ENCODE measurements at places on chromosomes 4 and X.

DNA sequence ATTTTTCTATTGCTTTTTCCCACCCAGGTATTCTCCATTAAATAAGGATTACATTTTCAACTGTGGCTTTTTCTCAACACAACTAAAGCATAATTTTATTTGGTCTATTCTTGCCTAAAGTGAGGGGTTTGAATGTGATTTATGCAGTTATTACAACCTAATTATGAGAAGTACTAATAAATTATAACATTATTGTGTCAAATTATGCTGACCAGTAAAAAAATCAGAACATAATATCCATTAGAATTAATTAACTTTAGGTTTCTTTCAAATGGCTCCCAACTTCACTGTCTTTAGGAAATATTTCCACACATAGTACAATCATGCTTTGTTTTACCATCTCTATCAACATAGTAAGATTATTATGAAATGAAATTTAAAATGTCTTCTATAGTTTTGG is 1293.9 kb downstream of the FSTL5 start:
- H3K4me1 ChIP-seq: no peaks in the 10 kb centered on the region
- no peak overlapping the region for H3K27ac ChIP-seq
- no peak overlapping the region for H3K4me3 ChIP-seq
- H3K27me3 ChIP-seq: no peaks in the 10 kb centered on the region
- ATAC-seq: no peak

DNA sequence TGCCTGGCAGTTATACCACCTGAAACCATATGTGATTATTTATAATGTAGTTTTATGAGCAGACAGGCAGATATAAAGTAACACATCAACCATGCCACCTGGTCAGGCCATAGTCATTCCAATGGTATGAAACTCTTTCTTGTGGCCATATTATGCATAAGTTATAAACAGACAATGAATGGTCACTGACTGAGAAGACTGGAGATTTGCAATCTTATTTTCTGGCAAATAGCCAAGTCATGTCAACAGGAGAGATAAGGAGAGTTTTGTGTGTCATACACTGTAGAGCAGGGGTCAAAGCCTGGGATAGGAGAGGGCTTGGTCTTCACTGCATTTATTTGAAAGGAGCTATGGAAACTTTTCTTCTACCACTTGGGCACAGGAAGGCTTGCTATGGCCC is 29.5 kb downstream of the SORBS2 start:
- no peak overlapping the region for H3K27ac ChIP-seq
- peaks cover 10% of the 10 kb centered on the region for H3K27me3 ChIP-seq
- ATAC-seq: no peak
- no peaks in the 10 kb centered on the region for H3K4me1 ChIP-seq

DNA sequence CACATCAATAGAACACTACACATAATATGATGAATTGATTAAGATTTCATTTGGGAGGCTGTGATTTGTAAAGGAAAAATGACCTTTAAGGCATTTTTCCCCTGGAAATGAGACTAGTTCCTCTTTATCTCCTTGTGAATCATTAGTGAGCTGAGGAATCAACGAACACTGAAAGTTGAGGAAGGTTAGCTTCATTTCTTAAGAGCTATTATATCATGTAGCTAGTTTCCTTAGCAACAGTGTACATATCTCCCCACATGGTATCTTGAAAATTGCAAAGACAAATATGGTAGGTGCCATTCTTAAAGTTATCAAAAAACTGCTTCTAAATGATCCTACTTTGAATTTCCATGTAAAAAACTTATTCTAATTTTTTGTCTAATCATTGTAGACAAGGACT is 127.5 kb upstream of the NRK start:
- H3K4me1 ChIP-seq: no peaks in the 10 kb centered on the region
- no peaks in the 10 kb centered on the region for H3K27me3 ChIP-seq
- no peak overlapping the region for H3K27ac ChIP-seq
- no peaks in the 10 kb centered on the region for H3K36me3 ChIP-seq

DNA sequence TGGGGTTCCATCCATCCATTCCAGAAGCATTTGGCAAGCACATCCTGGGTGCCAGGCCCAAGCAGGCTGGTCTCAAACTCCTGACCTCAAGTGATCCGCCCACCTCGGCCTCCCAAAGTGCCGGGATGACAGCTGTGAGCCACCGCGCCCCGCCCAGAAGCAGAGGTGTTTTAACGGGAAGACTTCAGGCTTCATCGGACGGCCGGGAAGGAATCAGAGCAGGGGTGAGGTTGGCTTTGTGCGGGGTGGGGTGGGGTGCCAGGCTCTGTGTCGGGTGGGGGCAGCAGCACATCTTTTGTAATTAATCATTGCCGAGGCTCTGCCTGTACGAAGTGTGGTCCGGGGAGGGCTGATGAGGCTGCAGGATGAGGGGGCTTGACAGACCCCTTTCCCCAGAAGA is 5.1 kb upstream of the SLC25A6 start:
- H3K36me3 ChIP-seq: peaks cover 27% of the 10 kb centered on the region
- no peaks in the 10 kb centered on the region for H3K27me3 ChIP-seq
- no peak overlapping the region for H3K27ac ChIP-seq
- no peak overlapping the region for H3K4me3 ChIP-seq
- ATAC-seq: no peak

- no peak overlapping the region for H3K27ac ChIP-seq
- H3K27me3 ChIP-seq: peaks cover 10% of the 10 kb centered on the region
- H3K4me3 ChIP-seq: no peak overlapping the region
- H3K4me1 ChIP-seq: no peaks in the 10 kb centered on the region
- H3K36me3 ChIP-seq: no peaks in the 10 kb centered on the region
These were observed 19.4 kb upstream of the TMPRSS11F start for GRCh38 chr4:68148800-68149685.

- no peak for ATAC-seq
- H3K36me3 ChIP-seq: no peaks in the 10 kb centered on the region
- H3K4me1 ChIP-seq: no peaks in the 10 kb centered on the region
- H3K27me3 ChIP-seq: no peaks in the 10 kb centered on the region
- no peak overlapping the region for H3K27ac ChIP-seq
These were observed 335.6 kb downstream of the GASK1B start for GRCh38 chr4:157837071-157837703.

DNA sequence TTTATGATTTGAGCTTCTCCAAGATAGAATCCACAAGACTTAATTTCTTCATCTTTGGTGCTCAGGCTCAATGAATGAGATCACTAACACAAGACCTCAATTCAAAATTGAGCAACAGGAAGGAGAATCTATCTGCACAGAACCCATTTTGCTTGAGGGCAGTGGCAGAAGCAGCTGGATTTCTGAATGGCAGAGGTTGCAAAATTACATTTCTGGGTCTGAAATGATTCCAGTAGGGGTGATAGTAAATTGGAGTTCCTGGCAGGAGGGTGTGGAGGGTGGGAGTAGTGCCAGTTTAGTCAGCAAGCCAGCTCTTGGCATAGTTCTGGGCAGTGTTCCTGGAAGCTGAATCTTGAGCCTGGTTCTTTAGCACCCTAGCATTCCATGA is 281.1 kb downstream of the SLC7A11 start:
- H3K4me1 ChIP-seq: no peaks in the 10 kb centered on the region
- no peak for ATAC-seq
- no peaks in the 10 kb centered on the region for H3K36me3 ChIP-seq
- no peaks in the 10 kb centered on the region for H3K27me3 ChIP-seq

- peak; percentile 58 for ATAC-seq
- no peaks in the 10 kb centered on the region for H3K27me3 ChIP-seq
- H3K27ac ChIP-seq: peak overlapping the region; percentile 96
- H3K36me3 ChIP-seq: peaks cover 44% of the 10 kb centered on the region
These were observed 457 bp upstream of the RAB9A start for GRCh38 chrX:13688384-13688957.

GRCh38 chrX:154430916-154431315 is 2.4 kb downstream of the ATP6AP1 start:
- H3K4me1 ChIP-seq: peaks cover 8% of the 10 kb centered on the region
- H3K36me3 ChIP-seq: peaks cover 27% of the 10 kb centered on the region
- H3K27me3 ChIP-seq: no peaks in the 10 kb centered on the region
- peak overlapping the region; percentile 85 for H3K4me3 ChIP-seq
- no peak for ATAC-seq
- H3K27ac ChIP-seq: peak overlapping the region; percentile 54

DNA sequence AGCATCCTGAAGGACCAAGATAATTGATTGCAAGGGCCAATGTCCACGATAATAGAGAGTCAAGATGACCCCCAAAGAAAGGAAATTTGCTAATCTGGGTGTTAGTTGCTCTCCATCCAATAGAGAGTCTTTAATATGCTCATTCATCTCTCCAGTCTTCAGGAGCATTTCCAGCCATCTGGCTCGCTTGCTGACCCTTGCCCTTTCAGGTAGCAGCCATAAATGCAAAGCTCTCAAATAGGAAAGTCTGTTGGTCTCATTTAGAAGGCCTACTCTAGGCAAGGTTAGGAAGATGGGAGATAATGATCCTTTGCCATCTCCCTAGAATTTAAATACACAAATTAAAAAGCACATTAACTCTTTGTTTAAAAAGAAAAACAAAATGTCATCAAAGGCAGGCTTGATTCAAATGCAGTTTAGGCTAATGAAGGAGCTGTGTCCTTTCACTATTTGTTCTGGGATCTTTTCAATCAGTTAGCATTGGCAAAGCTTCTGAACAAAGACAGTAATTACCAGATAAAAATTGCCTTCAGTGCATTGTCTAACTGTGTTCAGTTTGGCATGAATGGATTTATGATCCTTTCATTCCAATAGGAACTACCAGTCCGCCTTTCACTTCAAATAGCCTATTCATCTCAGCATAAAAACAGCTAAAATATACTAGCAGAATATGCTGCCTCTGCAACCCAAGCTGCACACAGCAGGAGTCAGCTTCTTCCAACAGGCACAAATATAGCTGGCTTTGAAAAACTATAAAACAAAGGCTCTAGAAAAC is 49.6 kb upstream of the ATXN3L start:
- ATAC-seq: no peak
- no peaks in the 10 kb centered on the region for H3K36me3 ChIP-seq
- H3K27me3 ChIP-seq: no peaks in the 10 kb centered on the region
- H3K4me3 ChIP-seq: no peak overlapping the region
- H3K27ac ChIP-seq: no peak overlapping the region
- no peaks in the 10 kb centered on the region for H3K4me1 ChIP-seq

- no peaks in the 10 kb centered on the region for H3K4me1 ChIP-seq
- no peak overlapping the region for H3K4me3 ChIP-seq
- H3K27me3 ChIP-seq: peaks cover 6% of the 10 kb centered on the region
- H3K27ac ChIP-seq: no peak overlapping the region
- ATAC-seq: no peak
- H3K36me3 ChIP-seq: no peaks in the 10 kb centered on the region
These were observed 17.4 kb downstream of the PCYT1B start for GRCh38 chrX:24629701-24630100.

- no peak overlapping the region for H3K4me3 ChIP-seq
- no peak overlapping the region for H3K27ac ChIP-seq
- no peak for ATAC-seq
- H3K4me1 ChIP-seq: no peaks in the 10 kb centered on the region
These were observed 221.2 kb downstream of the PPP4R3C start for GRCh38 chrX:27241981-27242380.

DNA sequence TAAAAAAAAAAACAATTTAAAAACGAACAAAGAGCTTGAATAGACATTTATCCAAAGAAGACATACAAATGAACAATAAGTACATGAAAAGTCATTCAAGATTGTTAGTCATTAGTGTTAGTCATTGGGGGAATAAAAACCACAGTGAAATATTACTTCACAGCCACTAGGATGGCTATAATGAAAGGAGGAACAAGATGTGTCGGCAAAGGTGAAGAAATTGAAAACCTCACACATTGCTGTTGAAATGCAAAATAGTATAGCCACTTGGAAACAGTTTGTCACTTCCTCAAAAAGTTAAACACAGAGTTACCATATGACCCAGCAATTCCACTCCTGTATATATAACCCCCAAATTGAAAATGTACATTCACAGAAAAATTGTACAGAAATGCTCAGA is 45.2 kb upstream of the SLC39A8 start:
- peak overlapping the region; percentile 52 for H3K27ac ChIP-seq
- ATAC-seq: peak; percentile 98
- H3K36me3 ChIP-seq: no peaks in the 10 kb centered on the region
- peaks cover 10% of the 10 kb centered on the region for H3K4me1 ChIP-seq
- H3K27me3 ChIP-seq: peaks cover 19% of the 10 kb centered on the region

GRCh38 chr4:128591482-128591881 is 218.0 kb upstream of the JADE1 start:
- no peaks in the 10 kb centered on the region for H3K36me3 ChIP-seq
- H3K4me3 ChIP-seq: no peak overlapping the region
- no peak for ATAC-seq
- H3K4me1 ChIP-seq: no peaks in the 10 kb centered on the region
